ENCODE measurements at places on chromosomes 3 and 15. TPM values are rescaled to one million over a fixed set of nuclear protein-coding genes. Genes with fewer than 3 reads are reported as not detected.

The CEMIP gene
- 1.5 TPM for total RNA-seq

The NTRK3 gene
- 4.6 TPM for total RNA-seq

DNA sequence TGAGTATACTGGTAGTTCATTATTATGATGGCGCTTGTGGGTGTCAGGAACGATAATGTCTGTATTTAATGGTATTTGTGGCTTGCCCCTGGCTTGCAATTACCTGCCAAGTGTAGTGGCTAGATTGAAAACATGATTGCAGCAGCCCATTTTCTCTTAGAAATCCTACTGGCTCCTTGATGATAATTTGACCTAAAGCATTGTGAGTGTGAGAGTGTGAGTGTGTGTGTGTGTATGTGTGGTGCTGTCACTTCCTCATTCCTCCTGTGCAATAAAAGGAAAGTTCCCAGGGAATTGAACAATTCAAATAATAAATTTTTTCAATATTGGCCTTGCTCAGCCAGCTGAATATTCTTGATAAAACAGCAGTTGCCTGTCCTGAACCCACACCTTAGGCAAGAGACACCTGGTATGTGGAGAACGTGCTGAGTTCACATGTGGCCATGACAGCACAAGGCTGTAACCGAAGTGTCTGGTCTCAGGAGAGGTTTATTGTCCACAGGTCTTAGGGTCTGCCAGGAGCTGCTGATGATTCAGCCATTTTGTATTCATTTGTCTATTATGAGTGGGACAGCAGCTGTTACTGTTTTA, 193.3 kb downstream of the CD47 start:
- H3K4me1 ChIP-seq = no peaks in the 10 kb centered on the region
- no peak for DNase-seq
- H3K4me3 ChIP-seq = no peak overlapping the region
- no peak overlapping the region for H3K27ac ChIP-seq
- H3K36me3 ChIP-seq = no peaks in the 10 kb centered on the region
- H3K27me3 ChIP-seq = no peaks in the 10 kb centered on the region

GRCh38 chr3:182999767-183000166, 19.4 kb upstream of the DCUN1D1 start:
- no peak overlapping the region for H3K4me3 ChIP-seq
- H3K27me3 ChIP-seq = no peaks in the 10 kb centered on the region
- no peaks in the 10 kb centered on the region for H3K4me1 ChIP-seq
- no peak for DNase-seq

DNA sequence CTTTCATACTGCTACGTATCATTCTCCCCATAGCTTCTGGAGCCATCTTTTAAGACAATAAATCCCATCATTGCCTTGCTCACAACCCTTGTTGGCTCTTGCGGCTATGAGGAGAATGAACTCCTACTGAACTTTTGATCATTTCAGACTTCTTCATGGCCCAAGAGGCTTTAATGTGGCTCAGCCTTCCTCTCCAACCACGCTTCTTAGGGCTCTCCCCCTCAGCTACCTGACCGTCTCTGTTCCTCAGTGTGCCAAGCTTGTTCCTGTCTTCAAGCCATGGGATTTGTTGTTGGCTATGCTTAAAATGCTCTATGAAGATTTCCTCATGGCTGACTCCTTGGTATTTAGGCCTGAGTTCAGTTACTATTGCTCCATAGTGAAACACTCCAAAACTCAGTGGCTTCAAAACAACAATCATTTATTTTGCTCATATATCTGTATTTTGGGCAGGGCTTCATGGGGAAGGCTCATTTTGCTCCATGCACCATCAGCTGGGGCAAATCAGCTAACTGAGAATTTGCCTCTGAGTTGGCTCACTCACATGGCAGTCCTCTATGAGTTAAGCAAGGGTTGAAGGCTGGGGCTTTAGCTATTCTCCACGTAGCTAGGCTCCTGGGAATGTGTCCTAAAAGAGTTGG, 47.5 kb downstream of the FOXL2 start:
- H3K27ac ChIP-seq = peak overlapping the region; percentile 70
- no peaks in the 10 kb centered on the region for H3K27me3 ChIP-seq
- no peak for DNase-seq

- H3K27ac ChIP-seq = no peak overlapping the region
- peaks cover 52% of the 10 kb centered on the region for H3K4me1 ChIP-seq
- DNase-seq = no peak
- no peaks in the 10 kb centered on the region for H3K27me3 ChIP-seq
Observed at GRCh38 chr3:111725706-111726105, 130.6 kb upstream of the ZBED2 start.

- H3K4me3 ChIP-seq = no peak overlapping the region
- H3K36me3 ChIP-seq = no peaks in the 10 kb centered on the region
- H3K27ac ChIP-seq = no peak overlapping the region
- DNase-seq = no peak
- no peaks in the 10 kb centered on the region for H3K27me3 ChIP-seq
Observed at GRCh38 chr3:10637342-10637741, 132.0 kb upstream of the ATP2B2 start.

GRCh38 chr3:173109143-173109542, 31.9 kb downstream of the SPATA16 start:
- H3K36me3 ChIP-seq = no peaks in the 10 kb centered on the region
- no peaks in the 10 kb centered on the region for H3K4me1 ChIP-seq
- no peak overlapping the region for H3K4me3 ChIP-seq
- H3K27me3 ChIP-seq = no peaks in the 10 kb centered on the region

Measured in heart right ventricle (tissue), 16 donors.